Left lung (tissue), 14 donors: ENCODE measurements at places on chromosomes 7 and 10. TPM values are rescaled to one million over a fixed set of nuclear protein-coding genes. Genes with fewer than 3 reads are reported as not detected.

DNA sequence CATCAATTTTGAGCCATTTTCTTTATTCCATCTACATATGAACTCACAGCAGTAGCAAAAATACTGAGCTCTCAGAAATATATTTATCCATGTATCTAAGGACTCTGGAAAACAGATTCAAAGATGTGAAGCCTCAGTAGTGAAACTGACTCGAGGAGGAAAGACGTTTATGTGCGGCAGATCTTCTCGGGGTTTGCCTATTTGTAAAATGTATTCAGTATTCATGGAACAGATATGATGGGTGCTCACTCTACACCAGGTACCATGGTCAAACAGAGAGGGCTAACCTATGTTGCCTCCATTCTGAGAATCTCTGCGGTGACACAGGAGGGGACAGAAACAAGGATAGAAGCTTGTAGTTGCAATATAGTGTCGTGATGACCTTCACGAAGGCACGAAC is 93.7 kb downstream of the CAMK1D start:
- H3K36me3 ChIP-seq = no peaks in the 10 kb centered on the region
- no peak for DNase-seq
- no peaks in the 10 kb centered on the region for H3K4me1 ChIP-seq
- no peak overlapping the region for H3K27ac ChIP-seq
- H3K4me3 ChIP-seq = no peak overlapping the region

The EPO gene
- not detected for total RNA-seq

The ZNF804B gene
- not detected for total RNA-seq

- DNase-seq = no peak
- no peaks in the 10 kb centered on the region for H3K36me3 ChIP-seq
- H3K27ac ChIP-seq = no peak overlapping the region
- H3K4me1 ChIP-seq = no peaks in the 10 kb centered on the region
Observed at GRCh38 chr7:33750177-33750576, 155.2 kb upstream of the BMPER start.

- H3K27me3 ChIP-seq = no peaks in the 10 kb centered on the region
- H3K4me1 ChIP-seq = peaks cover 3% of the 10 kb centered on the region
- no peak overlapping the region for H3K27ac ChIP-seq
- H3K36me3 ChIP-seq = no peaks in the 10 kb centered on the region
Observed at GRCh38 chr7:3408814-3409595, 108.0 kb downstream of the SDK1 start.

The ADAM12 gene
- total RNA-seq = 22.4 TPM

The KLF14 gene
- total RNA-seq = not detected

- H3K36me3 ChIP-seq = no peaks in the 10 kb centered on the region
- no peaks in the 10 kb centered on the region for H3K4me1 ChIP-seq
- no peak overlapping the region for H3K4me3 ChIP-seq
Observed at GRCh38 chr10:36111676-36112075, 469.6 kb upstream of the FZD8 start.

DNA sequence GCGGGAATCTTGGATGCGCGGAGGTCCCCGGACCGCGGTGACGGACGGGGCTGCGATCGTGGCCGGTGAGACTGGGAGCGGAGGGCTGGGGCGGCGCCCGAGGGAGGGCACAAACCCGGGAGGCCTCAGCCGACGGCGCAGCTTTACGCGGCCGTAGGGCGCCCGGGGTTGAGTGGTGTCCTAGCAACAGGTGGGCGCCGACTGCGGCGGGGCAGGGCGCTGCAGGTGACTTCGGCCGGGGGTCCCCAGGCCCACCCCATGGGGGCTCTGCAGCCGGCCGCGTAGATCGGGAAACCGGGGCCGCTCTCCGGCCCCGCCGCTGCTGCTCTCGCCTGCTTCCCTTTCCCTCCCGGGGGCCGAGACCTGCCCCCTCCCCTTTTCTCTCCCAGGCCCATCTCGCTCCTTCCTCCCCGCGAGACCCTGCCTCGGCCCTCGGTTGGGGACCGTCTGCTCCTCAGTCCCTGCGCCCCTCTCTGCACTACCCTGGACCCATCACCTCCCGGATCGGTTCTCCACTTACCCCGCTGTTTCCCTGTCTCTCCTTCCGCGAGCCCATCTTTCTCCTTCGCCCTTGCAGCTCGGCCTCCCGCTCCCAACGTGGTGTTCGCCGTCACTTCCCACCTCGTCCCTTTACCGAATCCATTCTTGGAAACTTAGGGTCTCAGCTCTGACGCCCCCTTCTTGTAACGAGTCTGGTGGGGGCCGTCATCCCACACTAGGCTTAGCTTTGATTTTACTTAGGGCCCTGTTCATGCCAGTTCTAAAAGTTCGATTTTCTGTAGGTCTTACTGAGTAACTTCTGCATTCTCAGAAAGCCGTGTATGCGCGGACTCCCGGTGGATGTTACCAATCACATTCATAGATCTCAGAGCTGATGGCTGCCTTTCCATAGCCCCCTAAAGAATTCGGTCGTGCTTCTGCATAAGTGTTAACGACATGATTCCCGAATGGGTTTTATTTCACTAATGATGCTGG is 18.5 kb upstream of the ACBD5 start:
- H3K27me3 ChIP-seq = peaks cover 70% of the 10 kb centered on the region
- peaks cover 14% of the 10 kb centered on the region for H3K4me1 ChIP-seq
- peak overlapping the region; percentile 45 for H3K4me3 ChIP-seq
- no peaks in the 10 kb centered on the region for H3K36me3 ChIP-seq

DNA sequence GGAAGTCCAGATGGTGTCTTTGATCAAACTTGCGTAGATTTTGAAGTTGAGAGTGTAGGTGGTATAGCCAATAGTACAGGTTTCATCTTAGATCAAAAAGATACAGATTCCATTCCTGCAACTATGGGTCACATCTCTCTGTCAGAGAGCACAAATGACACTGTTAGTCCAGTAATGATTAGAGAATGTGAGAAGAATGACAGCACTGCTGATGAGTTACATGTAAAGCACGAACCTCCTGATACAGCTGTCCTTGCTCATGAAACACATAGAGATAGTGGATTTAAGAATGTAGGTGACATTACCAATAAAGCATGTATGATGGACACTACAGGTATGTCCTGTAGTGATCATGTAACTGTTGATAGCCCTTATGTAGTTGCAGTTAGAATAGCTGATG is 59.1 kb downstream of the LOXL4 start:
- H3K27ac ChIP-seq = no peak overlapping the region
- no peak for DNase-seq
- no peak overlapping the region for H3K4me3 ChIP-seq
- no peaks in the 10 kb centered on the region for H3K27me3 ChIP-seq

DNA sequence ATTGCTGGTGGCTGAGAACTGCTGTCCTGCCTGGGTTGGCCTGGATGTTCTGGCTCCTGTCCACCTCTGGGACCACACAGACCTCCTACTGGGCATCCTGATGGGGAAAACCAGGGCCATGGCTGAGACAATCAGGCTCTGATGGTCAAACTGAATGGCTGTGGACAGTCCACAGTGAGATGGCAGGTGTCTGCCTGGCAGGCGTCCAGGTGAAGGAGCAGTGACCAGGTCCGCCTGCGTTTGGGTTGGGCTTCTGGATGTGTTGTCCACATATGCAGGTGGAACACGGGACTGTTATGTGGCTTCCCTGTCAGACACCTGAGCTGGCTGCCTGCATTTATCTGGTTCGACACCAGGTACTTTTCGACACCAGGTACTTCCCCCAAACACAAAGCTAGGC is 241.7 kb downstream of the BUB3 start:
- H3K36me3 ChIP-seq = no peaks in the 10 kb centered on the region
- H3K27ac ChIP-seq = no peak overlapping the region
- H3K27me3 ChIP-seq = no peaks in the 10 kb centered on the region
- no peak overlapping the region for H3K4me3 ChIP-seq
